ENCODE measurements at places on chromosomes 3 and 15.

DNA sequence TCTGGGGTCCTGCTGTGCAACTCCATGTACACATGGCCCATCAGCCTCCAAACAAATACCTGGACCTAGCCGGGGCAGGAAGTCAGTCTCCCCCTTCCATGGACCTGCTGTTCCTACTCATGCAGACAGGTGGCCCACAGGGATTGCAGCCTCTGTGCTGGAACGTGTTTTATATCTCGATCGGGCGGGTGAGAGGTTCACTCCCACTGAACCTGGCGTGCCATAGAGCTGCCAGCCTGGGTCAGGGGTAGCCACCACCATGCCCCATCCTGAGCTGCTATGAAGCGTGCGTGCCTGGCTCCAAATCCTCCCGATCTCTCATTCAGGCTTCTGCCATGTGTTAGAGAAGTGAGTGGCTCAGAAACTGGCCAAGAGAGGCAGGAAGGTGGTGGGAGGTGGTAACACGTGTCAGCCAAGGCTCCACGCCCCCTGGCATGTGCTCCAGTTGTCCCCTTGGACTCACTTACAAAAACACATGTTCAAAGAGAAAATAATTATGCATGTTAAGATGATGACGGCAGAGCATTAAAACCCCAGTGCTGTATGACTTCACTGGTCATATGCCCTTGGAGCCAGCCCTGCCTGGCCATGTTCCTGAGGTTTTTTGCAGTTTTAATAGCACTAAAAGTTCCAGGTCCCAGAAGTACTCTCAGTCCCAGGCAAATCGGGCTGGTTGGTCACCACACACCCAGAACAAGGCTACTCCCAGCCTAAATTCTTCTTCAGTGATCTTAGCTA, 30.6 kb downstream of the CTSH start:
- DNase-seq = no peak

DNA sequence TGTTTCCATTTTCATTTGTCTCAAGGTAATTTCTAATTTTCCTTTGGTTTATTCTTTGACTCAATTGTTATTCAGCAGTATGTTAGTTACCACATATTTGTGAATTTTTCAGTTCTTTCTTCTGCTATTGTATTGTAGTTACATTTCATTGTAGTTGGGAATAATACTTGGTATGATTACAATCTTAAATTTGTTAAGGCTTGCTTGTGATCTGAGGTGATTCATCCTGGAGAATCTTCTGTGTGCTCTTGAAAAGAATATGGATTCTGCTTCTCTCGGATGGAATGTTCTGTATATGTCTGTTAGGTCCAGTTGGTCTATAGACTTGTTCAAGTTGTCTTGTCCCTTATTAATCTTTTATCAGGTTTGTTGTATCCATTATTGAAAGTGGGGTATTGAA, 63.4 kb upstream of the VEPH1 start:
- no peak for DNase-seq

DNA sequence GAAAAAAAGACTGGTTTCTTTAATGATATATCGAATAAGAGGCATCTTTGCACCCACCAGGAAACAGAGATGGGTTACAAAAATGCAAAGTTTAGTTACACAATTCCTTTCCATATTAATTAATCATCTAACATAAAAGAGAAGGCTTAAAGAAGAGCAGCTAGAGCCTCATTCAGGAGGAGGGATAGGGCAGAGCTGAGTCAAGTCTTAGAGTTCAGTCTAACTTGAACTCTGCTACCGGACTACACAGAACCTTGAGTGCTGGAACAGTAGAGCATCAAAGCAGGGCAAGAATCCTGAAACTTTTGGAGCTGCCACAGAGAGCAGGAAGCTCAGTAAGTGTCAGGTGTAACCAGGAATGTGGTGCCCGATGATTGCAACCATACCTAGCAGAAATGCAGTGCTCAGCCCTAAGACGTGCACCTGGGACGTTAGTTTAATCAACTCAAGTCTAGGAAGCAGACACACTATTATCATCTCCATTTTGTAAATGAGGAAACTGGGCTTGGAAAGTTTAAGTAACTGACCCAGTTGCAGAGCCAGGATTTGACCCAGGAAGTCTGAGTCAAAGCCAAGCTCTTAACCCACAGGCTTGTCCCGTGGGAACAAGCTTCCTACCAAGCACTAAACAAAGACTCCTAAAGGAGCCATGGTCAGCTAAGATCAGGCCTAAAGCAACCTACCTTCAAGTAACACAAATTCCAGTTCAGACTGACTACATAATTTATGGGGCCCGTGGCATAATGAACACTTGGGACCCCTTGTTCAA, 187.4 kb downstream of the FOXP1 start:
- DNase-seq = no peak

- peak; percentile 54 for DNase-seq
Observed at GRCh38 chr15:71301958-71302621, 186.8 kb downstream of the THSD4 start.

DNA sequence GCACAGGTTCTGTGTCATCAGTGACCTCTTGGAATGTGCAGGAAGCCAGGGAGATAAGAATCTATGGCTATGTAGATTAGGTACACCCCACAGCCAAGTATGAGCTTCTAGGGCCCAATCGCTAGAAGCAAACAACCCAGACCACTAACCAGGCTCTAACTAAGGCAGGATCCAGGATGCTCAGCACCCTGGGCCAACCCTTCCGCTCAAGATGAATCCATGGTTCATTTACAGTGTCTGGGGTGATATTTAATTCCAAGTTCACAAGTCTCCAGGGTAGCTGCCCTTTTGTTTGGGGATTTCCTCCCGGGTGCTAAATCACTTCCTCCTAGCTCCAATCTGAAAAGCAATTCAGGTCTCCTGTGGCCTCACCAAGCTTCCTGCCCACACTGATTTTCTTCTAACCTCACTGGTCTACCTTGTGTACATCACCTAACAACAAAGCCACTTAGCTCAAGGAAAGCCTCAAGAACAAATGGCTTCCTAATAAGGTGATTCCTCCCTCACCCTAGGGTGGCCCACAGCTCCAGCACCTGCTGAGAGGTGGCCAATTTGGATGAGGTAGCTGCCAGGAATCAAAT, 2.4 kb downstream of the EHD4 start:
- DNase-seq = no peak

- no peak for DNase-seq
Observed at GRCh38 chr3:130820976-130821375, 72.9 kb upstream of the ATP2C1 start.

DNA sequence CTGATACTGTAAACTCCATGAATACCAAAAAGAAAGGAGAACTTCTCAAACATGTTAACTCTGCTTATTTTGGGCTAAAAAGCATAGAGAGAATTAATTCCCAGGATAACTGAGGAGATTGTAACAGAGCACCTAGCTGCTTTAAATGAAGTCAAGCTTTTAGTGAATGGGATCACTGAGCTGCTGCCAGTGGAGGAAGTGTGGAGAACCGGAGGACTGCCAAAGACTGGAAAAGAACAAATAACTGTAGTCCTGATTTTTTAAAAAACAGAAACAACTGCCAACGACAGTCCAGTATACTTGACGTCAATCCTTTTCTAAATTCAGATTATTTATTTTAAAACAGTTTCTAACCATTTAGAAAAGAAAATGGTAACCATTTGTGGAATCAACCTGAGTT, 3.3 kb downstream of the C3orf70 start:
- DNase-seq = no peak

- no peak for DNase-seq
Observed at GRCh38 chr15:73530649-73531048, 87.7 kb downstream of the REC114 start.

GRCh38 chr3:100653604-100654294, 44.3 kb downstream of the ADGRG7 start:
- DNase-seq = no peak

GRCh38 chr15:73366766-73367623, 1.8 kb downstream of the HCN4 start:
- DNase-seq = no peak

GRCh38 chr3:185926445-185926844, 11.4 kb downstream of the TRA2B start:
- no peak for DNase-seq

DNA sequence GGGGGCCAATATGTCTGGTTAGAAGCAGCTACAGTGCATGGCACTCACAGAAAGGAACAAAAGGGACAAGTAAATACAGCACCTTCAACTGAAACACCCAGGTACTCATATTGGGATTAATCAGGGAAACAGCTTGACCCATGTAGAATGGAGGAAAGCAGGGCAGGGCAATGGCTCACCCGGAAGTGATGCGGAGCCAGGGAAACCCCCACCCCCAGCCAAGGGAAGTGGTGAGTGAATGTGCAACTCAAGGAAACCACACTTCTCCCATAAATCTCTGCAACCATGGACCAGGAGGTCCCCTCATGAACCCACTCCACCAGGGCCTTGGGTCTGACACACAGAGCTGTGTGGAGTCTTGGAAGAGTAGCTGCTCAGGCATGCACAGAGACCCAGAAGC, 117.1 kb downstream of the MTHFS start:
- no peak for DNase-seq

GRCh38 chr3:60746695-60747416, 504.4 kb downstream of the FHIT start:
- DNase-seq = no peak

- DNase-seq = peak; percentile 68
Observed at GRCh38 chr15:85793641-85794597, 806 bp downstream of the KLHL25 start.

- no peak for DNase-seq
Observed at GRCh38 chr3:177787279-177788041, 590.2 kb upstream of the TBL1XR1 start.

DNA sequence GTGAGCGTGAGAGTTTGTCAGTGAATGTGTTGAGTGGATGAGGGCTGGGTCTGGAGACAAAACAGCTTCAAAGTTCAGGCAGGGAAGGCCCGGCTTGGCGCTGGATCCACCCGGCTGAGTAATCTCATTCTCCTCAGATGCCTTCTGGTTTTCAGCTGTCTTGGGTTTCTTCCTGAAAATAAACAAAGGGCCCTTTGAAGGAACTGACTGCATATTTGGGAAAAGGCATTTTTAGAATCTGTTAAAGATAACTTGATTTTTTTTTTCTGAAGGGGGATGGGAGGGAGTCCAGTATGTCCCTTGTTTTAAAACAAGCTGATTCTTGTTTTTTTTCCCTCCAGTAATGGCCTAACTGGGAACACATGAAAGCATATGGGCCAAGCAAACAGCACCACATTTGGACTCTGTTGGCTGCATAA, 86.4 kb downstream of the TIGIT start:
- peak; percentile 28 for DNase-seq

DNA sequence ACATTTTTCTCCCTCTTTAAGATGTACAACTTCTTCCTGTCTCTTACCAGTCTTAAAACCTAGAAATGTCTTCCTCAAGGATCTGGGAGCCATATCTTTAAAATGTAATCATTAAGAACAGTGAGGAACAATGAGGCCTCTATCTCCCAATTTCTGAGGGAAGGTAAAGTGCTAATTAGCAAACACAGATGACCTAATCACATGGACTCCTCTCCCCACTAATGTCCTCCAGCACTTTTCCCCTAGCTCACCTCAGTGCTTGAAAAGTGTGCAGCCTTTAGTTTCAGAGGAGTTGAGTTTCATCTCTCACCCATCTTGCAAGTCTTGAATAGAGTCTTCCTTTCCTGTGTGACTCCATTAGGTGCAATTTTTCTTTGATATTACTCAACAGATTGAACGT, 771.0 kb downstream of the PDCD6IP start:
- DNase-seq = no peak

- no peak for DNase-seq
Observed at GRCh38 chr3:64667138-64667537, 20.7 kb downstream of the ADAMTS9 start.

- no peak for DNase-seq
Observed at GRCh38 chr15:77295446-77295845, 124.5 kb downstream of the PEAK1 start.

GRCh38 chr3:20352546-20353179, 166.7 kb upstream of the SGO1 start:
- no peak for DNase-seq

GRCh38 chr3:188417271-188417696, 263.3 kb downstream of the LPP start:
- no peak for DNase-seq

DNA sequence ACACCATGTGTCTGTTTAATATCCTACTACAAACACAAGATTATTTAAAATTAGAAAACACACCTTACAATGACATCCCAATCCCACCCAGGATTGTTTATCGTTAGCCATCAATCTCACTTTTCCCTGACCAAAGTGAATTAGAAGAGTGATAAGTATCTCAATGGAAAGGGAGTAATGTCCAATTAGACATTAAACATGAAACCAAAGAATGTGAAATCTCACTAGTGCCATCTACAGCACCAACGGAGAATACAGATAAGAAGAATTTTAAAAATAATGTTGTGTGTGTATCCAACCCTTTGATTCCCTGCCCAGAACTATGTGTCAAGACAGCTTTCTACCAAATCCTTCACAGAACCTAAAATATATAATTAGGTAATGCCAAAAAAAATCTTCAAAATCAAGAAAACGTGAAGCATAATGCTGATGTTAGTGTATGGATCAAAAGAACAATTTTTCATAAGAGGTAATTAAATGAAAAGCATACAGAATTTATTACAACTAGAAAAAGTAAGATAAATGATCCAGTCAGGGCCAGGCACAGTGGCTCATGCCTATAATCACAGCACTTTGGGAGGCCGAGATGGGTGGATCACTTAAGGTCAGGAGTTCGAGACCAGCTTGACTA, 64.2 kb downstream of the SCAPER start:
- no peak for DNase-seq

DNA sequence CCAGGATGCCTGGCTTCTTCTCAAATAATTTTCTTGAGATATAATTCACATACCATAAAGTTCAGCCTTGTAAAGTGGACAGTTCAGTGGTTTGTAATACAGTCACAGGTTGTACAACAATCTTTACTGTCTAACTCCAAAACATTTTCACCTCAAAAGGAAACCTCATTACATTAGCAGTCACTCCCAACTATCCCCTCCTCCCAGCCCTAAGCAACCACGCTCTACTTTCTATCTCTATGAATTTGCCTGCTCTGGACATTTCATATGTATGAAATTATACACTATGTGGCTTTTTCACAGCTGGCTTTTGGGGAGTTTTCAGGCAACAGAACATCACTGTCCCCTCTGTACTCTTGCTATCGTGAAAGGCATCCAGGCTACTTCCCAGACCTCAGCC, 17.5 kb downstream of the TGM5 start:
- no peak for DNase-seq

- DNase-seq = no peak
Observed at GRCh38 chr3:197546307-197547085, 9.3 kb downstream of the BDH1 start.

- DNase-seq = no peak
Observed at GRCh38 chr3:67048067-67048714, 50.1 kb downstream of the KBTBD8 start.

- DNase-seq = no peak
Observed at GRCh38 chr3:150033721-150034120, 63.0 kb upstream of the PFN2 start.

- no peak for DNase-seq
Observed at GRCh38 chr3:181250714-181251113, 261.2 kb upstream of the DNAJC19 start.

GRCh38 chr3:152193673-152194267, 75.0 kb upstream of the MBNL1 start:
- no peak for DNase-seq

DNA sequence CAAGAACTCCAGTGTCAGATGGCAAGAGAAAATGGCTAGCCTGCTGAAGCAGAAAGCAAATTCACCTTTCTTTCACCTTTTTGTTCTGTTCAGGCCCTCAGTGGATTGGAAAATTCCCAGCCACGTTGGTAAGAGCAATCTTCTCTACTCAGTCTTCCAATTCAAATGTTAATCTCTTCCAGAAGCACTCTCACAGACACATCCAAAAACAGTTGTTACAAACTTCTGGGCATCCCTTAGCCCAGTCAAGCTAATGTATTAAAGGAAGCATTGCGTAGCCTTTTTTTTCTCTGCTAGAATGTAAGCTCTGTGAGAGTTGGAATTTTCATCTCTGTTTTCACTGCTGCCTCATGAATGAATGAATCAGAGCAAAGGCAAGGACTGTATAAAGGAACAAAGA, 109.2 kb upstream of the ROBO2 start:
- DNase-seq = no peak
